ENCODE measurements at places on chromosomes 6 and 20.

- no peak for DNase-seq
Observed at GRCh38 chr6:14671261-14671681, 553.7 kb downstream of the CD83 start.

- no peak for DNase-seq
Observed at GRCh38 chr6:111757342-111757741, 115.9 kb downstream of the FYN start.

DNA sequence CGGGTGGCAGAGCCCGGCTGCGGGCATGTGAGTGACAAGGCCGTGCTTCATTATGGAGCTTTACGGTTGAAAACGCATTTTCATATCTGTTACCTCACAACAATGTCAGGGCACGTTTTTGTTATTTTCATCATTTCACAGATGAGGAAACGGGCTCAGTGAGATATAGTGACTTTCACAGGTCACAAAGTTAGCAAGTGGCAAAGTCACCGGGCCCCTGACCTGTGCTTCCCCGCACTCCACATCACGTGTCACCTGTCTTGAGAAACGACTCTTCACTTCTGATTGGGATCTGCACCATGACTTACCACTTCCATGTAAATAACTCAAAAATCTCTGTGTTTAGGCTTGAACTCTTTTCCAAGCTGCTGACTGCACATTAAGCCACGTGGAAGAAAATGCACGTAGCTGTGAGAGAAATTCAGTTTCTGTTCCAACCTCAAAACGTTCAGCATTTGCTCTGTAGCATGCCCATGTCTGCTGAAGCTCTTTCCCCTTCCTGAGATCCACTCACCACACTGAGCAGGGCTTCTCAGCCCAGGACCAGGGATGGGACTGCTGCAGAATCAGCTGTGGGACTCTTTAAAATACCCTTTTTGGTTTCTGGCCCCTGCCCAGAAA is 107.2 kb downstream of the ARMC2 start:
- no peak for DNase-seq

GRCh38 chr6:142881290-142881689 is 63.7 kb downstream of the HIVEP2 start:
- DNase-seq: no peak

- DNase-seq: no peak
Observed at GRCh38 chr6:29680416-29680815, 536 bp downstream of the ZFP57 start.

DNA sequence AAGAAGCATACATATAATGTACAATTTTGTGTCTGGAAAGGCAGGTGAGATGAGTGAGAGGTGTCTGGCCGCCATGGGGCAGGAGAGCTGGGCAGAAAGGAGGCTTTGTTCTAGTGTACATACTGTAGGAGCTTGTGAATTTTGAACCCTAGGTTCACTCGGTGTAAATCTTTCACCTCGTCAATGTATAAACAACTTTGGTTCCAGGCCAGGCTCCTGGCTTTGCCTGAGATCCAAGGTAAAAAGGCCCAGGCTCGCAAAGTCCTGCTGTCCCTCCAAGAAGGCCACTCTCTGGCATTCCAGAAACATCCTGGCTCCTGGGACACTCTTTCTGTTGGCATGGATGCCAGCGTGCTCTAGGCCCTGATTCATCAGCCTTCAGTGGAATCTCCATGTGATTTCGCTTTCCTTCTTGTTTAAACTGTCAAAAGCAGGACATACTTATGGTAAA is 7.1 kb upstream of the SLC22A7 start:
- no peak for DNase-seq

- DNase-seq: no peak
Observed at GRCh38 chr6:149881066-149881766, 16.7 kb downstream of the RAET1E start.

- DNase-seq: no peak
Observed at GRCh38 chr6:130980310-130981032, 82.6 kb downstream of the EPB41L2 start.

GRCh38 chr20:16828666-16829305 is 80.6 kb downstream of the OTOR start:
- DNase-seq: no peak

DNA sequence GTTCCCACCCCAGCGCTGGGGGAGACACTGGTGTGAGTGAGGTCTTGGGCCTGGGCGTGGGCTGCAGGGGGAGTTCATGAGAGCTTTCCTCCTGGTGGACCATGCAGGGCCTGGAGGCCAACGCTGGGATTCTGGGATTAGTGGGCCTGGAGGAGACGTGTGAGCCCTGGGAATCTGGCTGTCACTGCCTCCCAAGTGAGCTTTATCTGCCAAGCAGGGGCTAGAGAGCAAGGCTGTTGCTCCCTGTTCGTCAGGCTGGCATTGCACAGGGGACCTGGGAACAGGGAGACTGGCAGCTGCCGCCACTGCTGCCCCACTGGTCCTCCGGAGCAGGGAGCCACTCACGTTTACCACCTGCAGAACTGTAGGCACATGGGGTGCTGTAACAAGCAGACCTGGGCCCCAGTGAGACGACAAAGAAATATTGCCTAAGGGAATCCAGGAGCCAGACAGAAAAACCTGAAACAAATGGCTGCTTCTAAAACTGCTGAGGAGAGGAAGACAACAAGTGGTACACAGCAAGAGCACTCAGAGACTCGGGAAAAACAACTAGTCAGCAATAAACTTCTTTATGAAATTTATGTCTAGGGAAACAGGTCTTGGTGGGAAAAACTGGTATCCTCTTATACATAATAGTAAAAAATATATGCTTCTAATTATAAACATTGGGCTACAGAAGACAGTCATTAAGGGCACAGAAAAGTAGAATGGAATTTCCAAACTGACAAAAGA is 45.2 kb downstream of the PPP1R3G start:
- no peak for DNase-seq

- DNase-seq: no peak
Observed at GRCh38 chr6:26030716-26031115, 56.5 kb upstream of the HFE start.

DNA sequence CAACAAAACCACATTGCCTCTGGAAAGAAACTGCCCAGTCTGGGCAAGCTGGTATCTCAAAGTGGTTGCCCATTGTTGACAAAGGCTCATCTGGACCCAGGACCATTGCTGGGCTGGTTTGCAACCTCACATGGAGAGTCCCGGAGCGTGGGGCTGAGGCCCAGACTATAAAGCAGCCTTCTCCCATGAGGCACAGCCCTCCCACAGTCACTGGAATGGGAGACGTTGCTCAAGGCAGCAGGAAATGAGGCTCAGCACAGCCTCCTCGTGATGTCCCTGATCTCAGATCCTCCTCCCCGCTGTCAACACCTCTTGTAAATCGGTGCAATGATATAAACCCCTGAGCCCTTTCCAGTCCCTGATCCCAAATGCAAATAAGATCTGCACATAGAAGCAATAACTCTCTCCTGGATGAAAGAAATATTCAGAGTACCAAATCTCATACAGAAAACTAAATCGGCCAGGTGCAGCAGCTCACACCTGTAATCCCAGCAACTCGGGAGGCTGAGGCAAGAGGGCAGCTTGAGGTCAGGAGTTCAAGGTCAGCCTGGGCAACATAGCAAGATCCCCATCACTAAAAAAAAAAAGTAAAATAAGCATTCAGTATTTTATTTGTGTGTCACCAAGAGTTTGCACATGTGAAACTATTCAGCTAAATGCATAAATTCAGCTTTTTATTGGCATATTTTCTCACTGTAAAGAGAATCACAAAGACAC is 103.0 kb upstream of the RREB1 start:
- no peak for DNase-seq

DNA sequence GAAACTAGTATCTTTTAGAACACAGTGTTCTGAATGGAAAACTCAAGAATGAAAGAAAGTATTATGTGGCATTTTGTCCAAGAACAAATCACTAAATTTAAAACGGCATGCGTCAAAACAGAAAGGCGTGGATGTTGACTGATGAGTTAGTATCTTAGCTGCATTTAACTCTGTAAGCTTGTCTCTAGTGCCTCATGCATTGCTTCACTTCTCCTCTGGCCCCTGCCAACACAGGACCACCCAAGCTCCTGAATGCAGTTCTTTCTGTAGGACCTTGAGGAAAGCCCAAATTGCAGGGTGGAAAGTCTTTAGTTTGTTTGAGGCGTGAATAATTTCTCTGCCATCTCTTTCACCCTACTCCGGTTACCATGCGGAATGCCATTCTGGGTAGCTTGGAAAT is 632.2 kb downstream of the COL12A1 start:
- no peak for DNase-seq

DNA sequence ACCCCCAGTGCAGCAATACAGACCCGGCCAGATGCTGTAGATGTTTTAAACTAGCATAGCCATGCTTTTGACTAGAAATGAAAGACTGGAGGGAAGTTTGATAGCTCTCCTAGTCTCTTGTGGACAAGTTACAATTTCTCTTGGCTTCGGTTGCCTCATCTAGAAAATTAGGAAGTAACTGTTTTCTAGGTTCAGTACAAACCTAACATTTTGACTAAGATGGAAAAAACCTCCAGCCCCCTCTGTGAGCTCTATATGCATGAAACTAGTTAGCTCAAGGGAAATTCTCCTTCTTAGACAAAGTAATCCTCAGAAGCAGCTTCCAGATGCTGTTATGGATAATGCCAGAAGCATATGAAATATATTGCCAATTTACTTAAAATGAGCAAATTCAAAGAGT is 86.6 kb downstream of the RNF144B start:
- no peak for DNase-seq

GRCh38 chr6:26390531-26390930 is 7.6 kb downstream of the BTN2A2 start:
- no peak for DNase-seq

DNA sequence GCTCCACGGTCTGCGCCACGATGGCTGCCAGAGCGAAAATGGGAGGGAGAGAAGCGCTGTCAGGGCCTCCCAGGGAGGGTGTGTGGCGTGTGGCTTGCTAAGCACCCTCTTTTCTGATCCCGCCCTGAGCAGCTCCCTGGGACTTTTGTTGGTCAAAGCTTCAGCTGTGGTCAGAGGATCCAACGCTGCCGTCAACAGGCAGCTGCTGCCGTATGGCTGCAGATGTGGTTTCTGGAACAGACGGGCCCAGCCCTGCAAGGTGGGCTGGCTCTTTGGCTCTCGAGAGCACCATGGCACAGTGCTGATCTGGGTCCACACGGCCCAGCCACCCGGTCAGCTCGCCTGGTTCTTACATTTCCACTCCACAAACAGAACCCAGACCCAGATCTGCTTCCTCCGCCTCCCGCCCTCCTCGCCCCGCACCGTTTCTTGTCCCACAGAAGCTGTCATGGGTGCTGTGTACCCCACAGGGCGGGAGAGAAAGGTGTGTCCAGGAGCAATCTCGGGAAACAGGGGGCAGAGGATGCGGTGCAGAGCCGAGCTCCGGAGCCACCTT is 86.0 kb upstream of the BHLHE23 start:
- no peak for DNase-seq

GRCh38 chr6:81366972-81367371 is 385.5 kb downstream of the TENT5A start:
- DNase-seq: no peak

- no peak for DNase-seq
Observed at GRCh38 chr6:23503173-23503572, 622.8 kb upstream of the NRSN1 start.

DNA sequence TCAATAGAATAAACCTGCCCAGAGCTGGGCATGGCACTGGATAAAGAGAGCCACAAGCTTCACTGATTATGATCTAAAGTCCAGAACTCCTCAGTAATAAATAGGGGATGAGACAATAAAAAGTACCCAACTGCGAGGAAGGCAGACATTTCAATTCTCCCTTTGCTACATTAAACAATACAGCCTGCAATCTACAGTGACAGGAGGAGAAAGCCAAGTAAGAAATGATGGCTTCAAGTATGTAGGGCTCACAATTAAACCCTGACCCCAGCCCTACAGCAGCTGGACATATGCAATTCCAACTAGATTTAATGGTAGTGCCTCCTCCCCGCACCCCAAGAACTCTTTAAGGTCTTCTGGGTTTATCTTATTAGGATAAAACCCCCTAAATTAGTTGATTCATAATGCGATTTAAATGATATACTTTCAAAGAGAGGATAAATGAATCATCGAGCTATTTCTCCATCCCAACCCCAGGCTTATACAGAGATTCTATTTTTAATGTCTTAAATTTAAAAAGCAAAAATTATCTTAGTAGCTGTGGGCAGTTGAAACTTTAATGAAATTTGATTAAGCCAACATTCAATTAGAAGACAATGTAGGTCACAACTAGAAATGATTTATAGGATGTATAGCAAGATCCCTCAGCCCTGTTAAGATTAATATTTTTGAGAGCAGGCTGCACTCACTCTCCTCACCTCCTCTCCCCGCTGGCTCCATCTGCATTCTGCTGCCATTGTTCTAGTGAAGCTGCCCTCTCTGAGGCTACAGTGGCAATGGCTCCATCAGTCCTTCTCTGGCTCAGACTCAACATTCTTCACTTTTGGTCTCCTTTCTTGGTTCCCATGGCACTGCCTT is 57.1 kb downstream of the OGFRL1 start:
- no peak for DNase-seq

GRCh38 chr6:142300302-142300701 is 1.5 kb upstream of the ADGRG6 start:
- DNase-seq: no peak

- no peak for DNase-seq
Observed at GRCh38 chr20:3039426-3039825, 4.0 kb upstream of the GNRH2 start.

DNA sequence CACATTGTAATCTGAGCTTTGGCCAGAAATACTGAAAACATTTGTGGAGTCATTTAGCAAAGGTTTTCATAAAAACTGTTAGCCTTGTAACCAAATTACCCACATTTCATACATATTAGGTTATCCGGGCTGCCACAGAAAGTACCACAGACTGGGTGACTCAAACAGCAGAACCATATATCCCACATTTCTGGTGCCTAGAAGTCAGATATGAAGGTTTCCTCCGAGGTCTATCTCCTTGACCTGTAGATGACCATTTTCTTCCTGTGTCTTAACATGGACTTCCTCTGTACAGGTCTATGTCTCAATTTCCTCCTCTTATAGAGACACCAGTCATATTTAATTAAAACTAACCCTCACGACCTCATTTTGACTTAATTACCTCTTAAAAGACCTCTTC is 49.5 kb upstream of the SMIM28 start:
- no peak for DNase-seq

GRCh38 chr6:160131636-160132296 is 10.2 kb downstream of the SLC22A1 start:
- DNase-seq: no peak

DNA sequence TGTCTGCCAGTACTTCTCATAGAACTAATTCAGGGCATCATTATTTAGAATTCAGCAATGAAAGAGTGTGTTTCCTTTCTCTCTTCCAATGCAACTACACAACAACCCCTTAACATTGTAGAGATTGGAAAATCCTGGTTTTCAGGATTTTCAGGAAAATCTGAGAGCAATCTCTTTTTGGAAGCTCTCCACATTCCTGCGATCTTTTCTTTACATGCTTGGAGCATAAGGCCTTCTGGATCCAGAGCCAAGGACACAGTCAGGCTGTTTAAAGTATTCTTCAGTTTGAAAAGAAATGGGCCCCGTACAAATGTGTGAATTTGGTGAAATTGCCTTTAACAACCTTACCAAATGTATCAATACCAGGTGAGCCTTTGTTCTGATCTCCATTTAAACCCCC is 469.7 kb downstream of the PKHD1 start:
- no peak for DNase-seq

All from NCI-H1436 treated with DMSO at 0.1 percent for 48 hours (cell line).